Glutamatergic neuron (in vitro differentiated cells): ENCODE measurements at places on chromosomes 2 and 18. TPM values are rescaled to one million over a fixed set of nuclear protein-coding genes. Genes with fewer than 3 reads are reported as not detected.

DNA sequence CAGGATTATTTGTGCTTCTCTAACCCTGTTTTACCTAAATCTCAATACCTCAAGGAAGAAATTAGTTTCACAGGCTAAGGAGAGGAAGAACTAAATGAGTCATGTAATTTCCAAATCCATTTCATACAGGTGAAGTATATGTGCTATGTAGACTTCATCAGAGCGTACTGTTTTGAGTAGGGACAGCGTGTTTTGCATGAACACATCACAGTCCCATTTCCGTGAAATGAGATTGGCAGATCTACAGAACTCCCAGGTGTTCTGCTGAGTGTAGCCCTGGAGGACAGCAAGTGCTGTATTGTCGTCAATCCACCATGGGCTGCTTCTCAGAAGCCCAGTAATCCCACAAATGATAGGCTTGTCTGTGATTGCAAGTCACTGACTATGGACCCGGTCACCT lies 97.7 kb downstream of the XRCC5 start:
- no peak for DNase-seq

DNA sequence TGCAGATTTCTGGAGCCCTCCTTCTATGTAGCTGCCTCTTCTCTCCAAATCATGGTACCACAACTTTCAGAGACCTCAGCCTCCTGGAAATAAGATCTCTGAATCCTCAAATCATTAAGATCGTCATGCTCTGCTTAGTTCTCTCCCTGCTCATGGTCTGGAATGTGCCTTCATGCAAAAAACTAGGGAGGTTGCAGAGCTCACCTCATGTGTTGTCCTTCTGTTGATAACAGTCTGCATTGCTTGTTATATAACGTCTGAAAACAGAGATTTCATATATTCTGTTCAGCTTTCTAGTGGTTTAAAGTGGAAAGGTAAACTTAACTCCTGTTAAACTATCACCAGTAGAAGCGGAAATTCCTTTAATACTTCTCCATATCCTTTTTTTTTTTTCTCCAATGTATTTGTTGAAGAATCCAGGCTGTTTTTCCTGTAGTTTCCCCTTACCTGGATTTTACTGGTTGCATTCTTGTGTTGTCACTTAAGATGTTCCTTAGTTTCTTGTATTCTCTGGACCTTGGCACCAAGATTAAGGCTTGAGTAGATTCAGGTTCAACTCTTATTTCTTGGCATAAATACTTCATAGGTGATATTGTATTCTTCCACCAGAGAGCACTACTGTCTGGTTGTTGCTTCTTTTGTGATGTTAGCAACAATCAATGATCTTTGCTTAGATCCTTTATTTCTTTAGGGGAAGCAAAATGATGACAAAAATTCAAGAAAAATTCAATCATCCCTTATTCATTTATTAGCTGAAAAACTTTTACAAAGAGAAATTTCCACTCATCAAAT lies 211.3 kb downstream of the LOXHD1 start:
- no peak for DNase-seq

GRCh38 chr18:58010265-58010664 lies 33.8 kb upstream of the NEDD4L start:
- no peak for DNase-seq

IL1RL2 gene
- not detected for total RNA-seq

GRCh38 chr2:215617060-215617824 lies 181.4 kb upstream of the FN1 start:
- no peak for DNase-seq
